Stimulated activated CD4-positive, alpha-beta T cell treated with anti-CD3 and anti-CD28 coated beads, Interleukin-4, amount 100 ng/mL, for 1 hour (primary cell): ENCODE measurements at places on chromosomes 6 and 20.

GRCh38 chr20:25659999-25660398, 36.2 kb upstream of the NANP start:
- DNase-seq: no peak

DNA sequence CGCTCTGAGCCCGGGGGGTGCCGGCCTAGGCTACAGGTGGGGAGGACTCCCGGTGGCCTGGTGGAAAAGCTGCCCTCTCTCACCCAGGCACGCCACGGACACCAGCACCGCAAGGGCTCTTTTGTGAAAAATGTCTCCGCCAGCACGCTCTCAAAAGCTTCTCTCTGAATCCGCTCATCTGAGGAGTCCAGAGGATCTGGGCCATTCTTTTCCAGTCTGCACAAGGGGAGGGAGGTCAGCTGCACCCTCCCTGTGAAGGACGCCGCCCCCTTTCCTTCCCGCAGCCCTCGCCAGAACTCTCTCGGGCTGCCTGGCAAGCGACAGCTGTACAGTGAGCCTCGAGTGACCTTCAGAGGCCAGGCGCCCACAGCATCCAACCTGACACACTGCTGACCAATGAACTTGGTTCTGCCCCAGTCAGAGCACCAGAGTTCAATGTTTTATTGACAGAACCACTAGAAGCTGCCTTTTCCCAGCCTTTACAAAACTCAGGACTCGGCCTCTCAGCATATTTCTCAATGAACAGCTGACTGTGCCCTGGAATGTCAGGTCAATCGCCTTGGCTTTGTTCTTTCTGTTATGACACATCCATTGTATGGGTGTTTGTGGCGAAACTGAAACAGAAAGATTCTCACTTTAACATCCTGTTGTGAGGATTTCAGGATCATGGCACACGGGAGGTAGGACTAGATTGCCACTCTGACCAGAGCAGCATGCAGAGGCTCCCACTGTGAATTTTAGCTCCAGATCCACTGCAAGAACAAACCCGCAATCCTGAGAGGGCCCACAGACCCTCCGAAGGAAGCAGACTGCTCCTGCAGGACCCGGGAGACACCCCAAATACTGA, 26.7 kb downstream of the SERPINB9 start:
- DNase-seq: no peak

GRCh38 chr20:7589164-7589563, 351.1 kb downstream of the HAO1 start:
- no peak for DNase-seq

- no peak for DNase-seq
These were observed 1.5 kb downstream of the NRM start for GRCh38 chr6:30689022-30689865.

- no peak for DNase-seq
These were observed 92.9 kb downstream of the SPTLC3 start for GRCh38 chr20:13101706-13102105.

GRCh38 chr6:129954749-129955431, 63.5 kb upstream of the L3MBTL3 start:
- no peak for DNase-seq

GRCh38 chr6:73152966-73153757, 72.1 kb downstream of the KHDC1L start:
- no peak for DNase-seq
